ENCODE measurements at places on chromosomes 16 and 17.

GRCh38 chr16:29898135-29898803 lies 1.1 kb downstream of the SEZ6L2 start:
- no peak overlapping the region for H3K4me3 ChIP-seq
- H3K27me3 ChIP-seq = peaks cover 21% of the 10 kb centered on the region
- peaks cover 5% of the 10 kb centered on the region for H3K4me1 ChIP-seq
- no peak for DNase-seq

DNA sequence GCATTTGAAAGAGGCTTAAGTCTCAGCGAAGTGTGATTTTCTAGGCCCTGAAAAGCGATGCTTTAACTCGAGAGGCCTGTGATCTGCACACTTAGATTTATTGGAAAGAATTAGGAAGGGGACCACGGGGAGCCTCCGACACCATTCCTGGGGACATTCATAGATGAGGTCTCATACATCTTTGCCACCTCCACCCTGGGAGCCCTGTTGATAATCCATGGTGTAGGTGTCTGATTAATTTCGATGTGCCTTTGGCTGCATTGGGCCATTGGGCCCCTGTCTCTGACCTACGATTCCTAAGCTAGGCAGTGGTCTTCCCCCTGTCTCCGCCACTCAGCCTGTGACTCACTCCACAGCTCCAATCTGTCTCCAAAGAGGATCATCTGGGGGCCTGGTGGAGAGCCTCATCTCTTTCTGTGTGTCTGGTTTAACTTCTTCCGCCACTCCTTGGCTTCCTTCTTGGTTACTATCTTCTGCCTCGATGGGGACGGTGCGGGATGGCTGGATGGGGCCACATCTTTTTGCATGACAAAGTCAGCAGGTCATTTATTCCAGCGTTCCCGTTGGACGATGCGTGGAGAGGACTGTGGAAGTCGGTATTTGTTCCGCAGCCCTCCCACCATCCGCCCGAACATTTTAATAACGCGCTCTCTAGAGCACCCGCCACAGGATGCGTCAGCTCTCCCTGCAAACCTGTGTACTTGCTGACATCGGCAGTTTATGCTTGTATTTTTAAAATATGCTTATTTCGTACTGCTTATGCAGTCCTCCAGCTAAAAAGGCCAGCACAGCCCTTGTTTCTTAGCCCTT lies 109.3 kb downstream of the IRX3 start:
- H3K27me3 ChIP-seq = peaks cover 9% of the 10 kb centered on the region
- DNase-seq = no peak
- H3K27ac ChIP-seq = no peak overlapping the region
- H3K4me3 ChIP-seq = no peak overlapping the region

DNA sequence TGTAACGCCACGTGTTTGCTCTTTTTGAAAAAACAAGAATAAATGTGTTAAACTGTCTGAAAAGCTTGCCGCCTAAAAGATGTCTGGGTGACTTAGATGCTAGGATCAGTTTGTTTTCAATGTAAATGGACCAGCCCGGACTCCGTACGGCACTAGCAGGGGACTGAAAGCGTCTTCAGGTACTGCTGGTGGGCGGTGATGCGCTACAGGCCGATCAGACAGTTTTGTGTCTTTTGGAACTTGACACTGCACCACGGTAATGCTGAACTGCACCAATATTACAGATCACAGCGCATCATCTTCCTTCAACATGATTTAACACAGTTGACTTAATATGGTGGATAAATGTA lies 727 bp upstream of the MBTPS1 start:
- peaks cover 24% of the 10 kb centered on the region for H3K4me1 ChIP-seq
- H3K27ac ChIP-seq = peak overlapping the region; percentile 85
- peak overlapping the region; percentile 84 for H3K4me3 ChIP-seq
- no peak for DNase-seq

GRCh38 chr17:80503921-80504320 lies 27.5 kb upstream of the NPTX1 start:
- no peaks in the 10 kb centered on the region for H3K36me3 ChIP-seq
- no peak for DNase-seq
- no peak overlapping the region for H3K4me3 ChIP-seq
- H3K4me1 ChIP-seq = no peaks in the 10 kb centered on the region
- no peak overlapping the region for H3K27ac ChIP-seq

DNA sequence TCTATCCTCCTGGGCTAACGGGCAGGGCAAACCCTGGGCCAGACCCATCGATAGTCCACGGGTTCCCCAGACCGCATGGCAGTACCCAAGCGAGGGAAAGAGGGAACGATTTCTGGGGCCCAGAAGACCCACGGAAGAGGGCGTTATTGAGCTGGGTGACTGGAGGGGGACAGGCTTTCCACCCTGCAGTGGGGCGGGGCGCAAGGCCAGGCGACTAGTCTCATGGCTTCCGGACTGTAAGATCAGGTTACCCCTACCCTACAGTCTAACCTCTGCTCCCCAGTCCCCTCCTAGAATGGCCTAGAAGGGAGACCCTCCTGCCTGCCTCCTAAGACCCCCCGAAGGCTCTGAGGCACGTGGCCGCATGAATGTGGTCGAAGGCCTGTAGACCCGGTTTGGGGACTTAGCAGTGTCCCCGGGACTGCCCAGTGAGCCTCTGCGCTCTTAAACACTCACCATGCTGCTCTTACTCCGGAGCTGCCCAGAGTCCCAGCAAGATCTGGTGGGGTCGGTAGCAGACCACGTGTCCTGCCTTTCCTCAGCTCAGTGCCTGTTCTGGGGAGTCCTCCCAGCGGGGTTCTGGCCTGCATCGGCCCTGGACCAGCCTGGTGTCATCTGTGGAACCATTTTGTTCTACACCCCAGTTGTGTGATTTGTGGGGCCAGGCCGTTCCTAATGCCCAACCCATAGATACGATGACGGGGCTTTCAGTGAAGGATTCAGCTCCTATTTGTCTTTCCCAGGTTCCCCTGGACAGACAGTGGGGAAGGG lies 13.2 kb upstream of the AURKB start:
- peaks cover 64% of the 10 kb centered on the region for H3K4me1 ChIP-seq
- H3K4me3 ChIP-seq = peak overlapping the region; percentile 95
- peaks cover 2% of the 10 kb centered on the region for H3K27me3 ChIP-seq
- H3K27ac ChIP-seq = peak overlapping the region; percentile 99
- peaks cover 48% of the 10 kb centered on the region for H3K36me3 ChIP-seq

GRCh38 chr17:21297026-21297520 lies 12.6 kb downstream of the MAP2K3 start:
- no peak for DNase-seq
- peaks cover 35% of the 10 kb centered on the region for H3K36me3 ChIP-seq
- no peak overlapping the region for H3K27ac ChIP-seq
- H3K4me3 ChIP-seq = no peak overlapping the region

GRCh38 chr16:53135329-53135728 lies 80.5 kb downstream of the CHD9 start:
- no peak overlapping the region for H3K27ac ChIP-seq
- H3K27me3 ChIP-seq = no peaks in the 10 kb centered on the region
- no peak for DNase-seq

DNA sequence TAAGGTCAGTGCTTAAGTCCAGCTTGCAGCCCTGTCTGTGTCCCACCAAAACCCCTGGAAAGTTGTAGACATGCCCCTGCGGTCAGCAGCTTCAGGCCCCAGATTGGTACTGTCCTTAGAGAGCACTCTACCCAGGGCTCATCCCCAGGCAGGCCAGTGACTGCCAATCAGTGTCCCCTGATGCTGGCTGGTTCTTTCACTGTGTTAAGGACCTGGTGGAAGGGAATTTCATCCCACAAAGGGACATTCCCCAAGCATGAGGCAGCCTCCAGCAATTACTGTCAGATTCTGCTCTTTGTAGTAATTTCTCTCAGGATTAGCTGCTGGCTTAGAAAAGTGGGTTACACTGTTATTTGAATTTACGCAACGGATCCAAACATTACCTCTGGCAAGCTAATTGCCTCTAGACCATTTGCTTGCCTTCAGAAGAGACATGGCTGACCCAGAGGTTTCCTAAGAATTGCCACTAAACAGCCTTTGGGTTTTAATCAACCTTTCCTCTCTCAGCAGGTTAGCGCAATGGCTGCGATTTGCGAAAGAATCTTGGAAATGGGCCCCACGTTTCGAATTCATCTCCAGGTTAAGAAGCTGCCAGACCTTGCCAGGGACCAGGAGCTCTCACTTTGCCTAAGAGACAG lies 5.9 kb downstream of the IRX6 start:
- DNase-seq = no peak
- H3K27ac ChIP-seq = no peak overlapping the region
- no peak overlapping the region for H3K4me3 ChIP-seq
